ENCODE measurements at places on chromosomes 1 and 21.

- no peak for DNase-seq
Measured at GRCh38 chr1:201982082-201982622, 296 bp upstream of the RNPEP start.

DNA sequence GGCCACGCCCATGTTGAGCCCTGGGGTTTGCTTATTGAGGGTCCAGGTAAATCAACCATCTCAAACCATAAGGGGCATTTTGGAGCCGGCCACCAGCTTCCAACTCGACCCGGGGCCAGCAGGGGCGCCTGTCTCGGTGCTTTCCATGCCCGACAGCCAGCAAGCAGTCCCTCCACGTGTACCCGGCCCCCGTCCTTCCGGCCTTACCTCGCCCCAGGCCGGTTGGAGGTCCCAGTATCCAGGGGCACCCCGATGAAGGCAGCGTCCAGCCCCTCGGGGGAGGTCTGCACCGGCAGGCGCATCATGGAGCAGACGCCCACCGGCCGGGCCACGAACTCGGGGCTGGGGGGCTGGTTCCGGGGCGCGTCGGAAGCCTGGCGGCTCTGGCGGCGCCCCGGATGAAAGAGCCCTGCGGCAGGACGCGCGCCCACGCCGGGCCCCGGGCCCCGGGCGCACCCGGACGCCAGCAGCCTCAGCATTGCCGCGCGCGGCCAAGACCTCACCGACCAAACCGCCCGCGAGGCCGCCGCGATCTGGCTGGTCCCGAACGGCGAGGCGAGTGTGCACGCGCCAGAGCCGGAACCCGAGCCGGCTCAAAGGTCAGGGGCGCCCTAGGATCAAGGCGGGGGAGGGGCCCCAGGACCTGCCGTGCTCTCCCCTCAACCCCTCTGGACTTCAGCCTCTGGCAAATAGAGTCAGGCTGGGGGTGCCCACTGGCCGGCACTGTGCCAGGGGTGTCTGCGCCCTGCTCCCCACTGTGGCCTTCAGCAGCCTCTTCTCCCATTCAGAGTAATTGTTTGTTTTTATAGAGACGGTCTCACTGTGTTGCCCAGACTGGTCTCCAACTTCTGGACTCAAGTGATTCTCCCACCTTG lies at the start of gene AGMAT:
AGMAT (minus strand) TSS at position 563 of the 875 bp plus-strand sequence; CDS start at position 479, 84 bp downstream.
- no peak for DNase-seq

DNA sequence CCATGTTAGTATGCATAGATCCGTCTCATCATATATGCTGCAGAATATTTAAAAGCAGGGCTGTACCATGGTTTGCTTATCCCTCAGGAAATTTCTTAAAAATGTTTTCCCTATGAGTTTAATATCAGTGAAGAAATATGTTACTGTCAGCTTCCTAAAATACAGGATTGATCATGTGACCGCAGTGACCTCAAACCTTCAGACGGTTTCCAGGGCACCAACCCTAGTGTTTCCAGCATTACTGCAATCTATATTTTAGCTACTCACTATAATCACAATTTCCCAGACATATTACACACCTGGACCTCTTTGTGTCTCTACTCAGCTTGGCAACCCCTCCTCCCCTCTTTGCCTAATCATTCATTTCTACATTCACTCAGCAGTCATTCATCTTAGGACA lies 7.7 kb upstream of the SDHB start:
- DNase-seq = no peak

DNA sequence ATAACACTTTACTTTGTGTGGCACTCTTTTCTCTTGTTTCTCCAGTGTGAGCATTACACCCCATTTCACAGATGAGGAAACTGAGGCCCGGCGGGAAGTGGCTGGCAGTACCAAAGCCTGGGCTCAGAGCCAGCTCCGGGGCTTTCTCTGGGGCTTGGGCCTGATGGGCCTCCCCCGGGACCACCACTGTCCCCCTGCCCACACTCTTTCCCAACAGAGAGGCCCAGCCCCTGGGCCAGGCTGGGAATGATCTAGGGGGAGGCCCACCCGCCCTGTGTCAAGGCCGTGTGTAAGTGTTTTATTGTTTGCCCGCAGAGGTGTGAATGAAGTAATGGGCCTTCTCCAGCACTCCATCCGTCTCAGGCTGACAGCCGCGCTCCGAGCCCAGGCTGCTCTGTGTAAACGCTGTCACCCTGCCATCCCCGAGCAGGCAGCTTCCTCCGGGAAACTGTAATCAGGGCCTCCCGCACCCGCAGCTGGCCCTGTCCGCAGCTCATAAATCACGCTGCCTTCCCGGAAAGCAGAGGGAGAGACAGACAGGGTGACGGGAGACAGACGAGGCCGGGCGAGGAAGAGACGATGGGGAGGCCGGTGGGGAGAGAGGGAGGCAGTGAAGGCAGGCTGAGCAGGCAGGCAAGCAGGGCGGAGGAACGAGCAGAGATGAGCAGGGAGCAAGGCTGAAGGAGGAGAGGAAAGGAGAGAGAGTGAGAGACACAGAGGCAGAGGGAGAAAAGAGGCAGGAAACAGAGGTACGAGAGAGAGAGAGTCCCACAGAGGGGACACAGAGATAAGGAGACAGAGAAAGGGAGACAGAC lies 109.7 kb upstream of the ZBTB40 start:
- peak; percentile 21 for DNase-seq

- DNase-seq = peak; percentile 87
Measured at GRCh38 chr1:201461645-201462441, 7.1 kb downstream of the PHLDA3 start.

DNA sequence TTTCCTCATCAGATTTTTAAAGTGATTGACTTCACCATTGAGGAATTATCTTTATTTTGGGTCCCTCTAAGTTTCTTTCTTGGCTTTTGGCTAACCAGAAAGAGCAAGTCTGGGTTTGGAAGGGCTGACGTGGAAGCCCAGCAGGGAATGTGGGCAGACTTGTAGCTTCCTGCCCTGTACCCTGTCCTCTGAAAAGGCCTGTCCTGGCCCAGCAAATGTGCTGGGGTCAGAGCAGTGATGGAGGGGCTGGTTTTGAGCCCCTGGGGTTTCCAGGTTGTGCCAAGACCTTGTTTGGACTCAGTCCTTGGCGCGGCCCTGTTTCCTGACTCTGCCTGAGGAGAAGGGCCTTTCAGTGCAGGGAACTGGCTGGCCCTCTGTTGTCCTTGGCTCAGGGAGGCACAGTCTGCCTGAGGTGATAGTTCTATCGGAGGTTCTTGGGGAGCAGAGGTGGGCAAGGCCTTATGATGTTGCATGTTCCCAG lies 72.1 kb downstream of the UCK2 start:
- DNase-seq = no peak

GRCh38 chr1:44333376-44333775 lies 21.7 kb downstream of the ERI3 start:
- no peak for DNase-seq

- DNase-seq = no peak
Measured at GRCh38 chr1:62006690-62007089, 188.0 kb upstream of the L1TD1 start.

DNA sequence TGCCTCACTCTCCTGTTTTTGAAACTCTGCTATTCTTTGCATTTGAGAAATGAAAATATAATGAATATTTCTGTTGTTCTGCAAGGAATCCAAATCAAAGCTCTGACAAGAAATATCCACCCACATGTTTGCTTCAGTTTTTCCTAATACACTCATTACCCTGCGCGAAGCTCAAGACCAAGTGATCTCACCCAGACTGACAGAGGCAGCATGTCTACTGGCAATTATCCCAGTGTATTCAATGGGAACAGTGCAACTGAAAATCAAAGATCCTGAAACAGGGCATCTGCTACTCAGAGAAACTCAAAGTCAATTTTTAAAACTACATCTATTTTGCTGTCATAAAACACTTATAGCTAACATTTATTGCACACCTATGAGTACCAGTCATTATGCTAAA lies 321.0 kb upstream of the LRRC7 start:
- DNase-seq = no peak

GRCh38 chr1:7116001-7116400 lies 330.7 kb downstream of the CAMTA1 start:
- DNase-seq = no peak

DNA sequence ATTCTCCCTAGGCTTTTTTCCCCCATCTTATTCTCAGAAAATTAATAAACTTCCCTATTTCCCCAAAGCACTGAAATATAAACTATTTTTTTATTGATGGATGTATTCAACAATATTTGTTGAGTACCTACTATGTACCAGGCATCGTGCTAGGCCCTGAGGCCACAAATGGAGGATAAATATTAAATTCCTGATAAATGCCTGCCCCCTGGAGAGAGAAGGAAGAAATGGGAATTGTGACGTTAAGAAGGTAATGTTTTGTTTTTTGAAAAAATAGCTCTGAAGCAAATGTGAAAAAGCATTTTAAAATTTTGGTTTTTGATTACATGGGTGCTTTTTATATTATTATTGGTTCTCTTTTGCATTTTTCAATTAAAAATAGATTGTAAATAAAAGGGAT lies 60.5 kb upstream of the DPT start:
- DNase-seq = no peak

GRCh38 chr1:177780096-177780700 lies 189.7 kb downstream of the SEC16B start:
- peak; percentile 15 for DNase-seq

- no peak for DNase-seq
Measured at GRCh38 chr1:220681220-220681880, 8.8 kb upstream of the C1orf115 start.

- DNase-seq = no peak
Measured at GRCh38 chr1:57707631-57708030, 283.8 kb upstream of the DAB1 start.
